ENCODE measurements at places on chromosomes 7 and 10. TPM values are rescaled to one million over a fixed set of nuclear protein-coding genes. Genes with fewer than 3 reads are reported as not detected.

LOXL4 gene
- 1.6 TPM for total RNA-seq

ZEB1 gene
- 10.8 TPM for total RNA-seq

ZNF316 gene
- total RNA-seq: 13.6 TPM

OPN4 gene
- not detected for total RNA-seq

TEX36 gene
- not detected for total RNA-seq

MARVELD1 gene
- total RNA-seq: 51.1 TPM

TMEM270 gene
- 0.21 TPM for total RNA-seq

GPR15LG gene
- 0.21 TPM for total RNA-seq

ICA1 gene
- total RNA-seq: 0.66 TPM

CLIP2 gene
- 12.6 TPM for total RNA-seq

CYP3A4 gene
- total RNA-seq: 0.05 TPM

GPR37 gene
- total RNA-seq: 0.54 TPM

BAIAP2L1 gene
- 44.4 TPM for total RNA-seq

TMEM184A gene
- 8.8 TPM for total RNA-seq

HMX2 gene
- total RNA-seq: not detected

AMPH gene
- total RNA-seq: 0.12 TPM

ALOX5 gene
- 0.40 TPM for total RNA-seq

COBL gene
- 3.2 TPM for total RNA-seq

EBLN1 gene
- total RNA-seq: not detected

NXPH1 gene
- not detected for total RNA-seq

PTPRZ1 gene
- total RNA-seq: not detected

PAOX gene
- 1.4 TPM for total RNA-seq

SH3PXD2A gene
- 0.60 TPM for total RNA-seq

SOSTDC1 gene
- not detected for total RNA-seq

TMEM273 gene
- total RNA-seq: not detected

KIF20B gene
- total RNA-seq: 12.8 TPM

ATOH7 gene
- total RNA-seq: 0.21 TPM

STMP1 gene
- total RNA-seq: 32.7 TPM

Measured in A549 treated with dexamethasone at 1 μM for 4 hours (cell line).